ENCODE measurements at places on chromosomes 13 and 19. TPM values are rescaled to one million over a fixed set of nuclear protein-coding genes. Genes with fewer than 3 reads are reported as not detected.

Gene POSTN
- total RNA-seq = 128 TPM

Gene IL11
- not detected for total RNA-seq

Gene FLT3
- 3.5 TPM for total RNA-seq

Gene DNAAF3
- total RNA-seq = not detected
